Caki2 (cell line): ENCODE measurements at places on chromosomes 2 and 18. TPM values are rescaled to one million over a fixed set of nuclear protein-coding genes. Genes with fewer than 3 reads are reported as not detected.

DNA sequence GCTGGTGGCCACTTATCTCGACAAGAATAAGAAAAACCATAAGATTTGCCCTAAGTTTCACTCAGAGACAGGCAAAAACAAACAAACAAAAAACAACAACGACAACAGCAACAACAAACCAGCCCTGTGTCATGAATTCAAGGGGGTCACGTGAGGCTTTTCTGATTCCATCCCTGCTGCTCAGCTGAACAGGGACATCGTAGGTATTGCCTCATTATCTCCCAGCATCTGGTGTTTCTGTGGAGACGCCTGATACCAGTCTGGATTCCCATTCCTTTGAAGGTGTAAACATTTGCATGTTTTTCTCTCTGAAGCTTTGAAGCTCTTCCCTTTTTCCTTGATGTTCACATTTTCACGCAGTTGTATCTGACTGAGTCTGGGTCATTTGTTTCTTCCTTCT lies 117.4 kb downstream of the KCNF1 start:
- DNase-seq = no peak

PROKR1 gene
- not detected in 2 replicates for total RNA-seq

GRCh38 chr2:47460766-47461165 lies 57.8 kb downstream of the MSH2 start:
- DNase-seq = no peak

DYNC2LI1 gene
- total RNA-seq = 63.0 and 64.6 TPM in 2 replicates

GRCh38 chr2:69734035-69734611 lies 7.8 kb upstream of the ANXA4 start:
- peak; percentile 75 for DNase-seq

DNA sequence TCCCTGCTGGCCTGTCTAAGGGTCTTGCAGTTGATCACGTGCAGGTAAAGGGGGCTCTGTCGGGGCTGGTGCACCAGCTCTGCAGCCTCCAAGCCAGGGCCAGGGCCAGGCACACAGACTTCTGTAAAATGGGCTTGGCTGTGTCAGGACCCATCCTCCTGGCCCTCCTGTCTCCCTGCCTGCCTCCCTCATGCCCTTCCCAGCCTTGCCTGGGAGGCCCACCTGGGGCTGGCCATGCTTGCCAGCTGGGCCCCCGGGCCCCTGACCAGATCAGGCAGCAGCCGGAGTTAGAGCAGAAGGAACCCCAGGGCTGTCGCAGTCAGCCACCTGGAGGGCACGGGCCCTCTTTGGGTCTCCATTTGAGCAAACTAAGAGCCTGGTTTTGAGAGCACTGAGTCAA lies 2.0 kb downstream of the SLC66A3 start:
- no peak for DNase-seq

- no peak for DNase-seq
These were observed 198.6 kb downstream of the LRP1B start for GRCh38 chr2:141932261-141932660.
